ENCODE measurements at places on chromosomes 3 and 15. TPM values are rescaled to one million over a fixed set of nuclear protein-coding genes. Genes with fewer than 3 reads are reported as not detected.

- DNase-seq: no peak
These were observed 31.4 kb upstream of the TIPARP start for GRCh38 chr3:156642750-156643728.

GRCh38 chr3:16513141-16514020, at the start of gene RFTN1:
TSS of gene RFTN1 (minus strand) at chr3:16513699. CDS start at chr3:16493869, 19,830 bp downstream.
- DNase-seq: no peak

- DNase-seq: no peak
These were observed 370.9 kb downstream of the NR2F2 start for GRCh38 chr15:96701443-96701842.

GRCh38 chr3:69671082-69671952, 67.9 kb upstream of the MITF start:
- DNase-seq: peak; percentile 26

Gene GDPGP1
- total RNA-seq: 3.1 TPM

Gene OR5H1
- total RNA-seq: not detected

Gene FAM107A
- total RNA-seq: not detected

Gene LTK
- total RNA-seq: 0.21 TPM

Gene MELTF
- 4.9 TPM for total RNA-seq

Gene PCSK6
- total RNA-seq: not detected

Data from H4 (cell line).